ENCODE measurements at places on chromosomes 1 and 21.

DNA sequence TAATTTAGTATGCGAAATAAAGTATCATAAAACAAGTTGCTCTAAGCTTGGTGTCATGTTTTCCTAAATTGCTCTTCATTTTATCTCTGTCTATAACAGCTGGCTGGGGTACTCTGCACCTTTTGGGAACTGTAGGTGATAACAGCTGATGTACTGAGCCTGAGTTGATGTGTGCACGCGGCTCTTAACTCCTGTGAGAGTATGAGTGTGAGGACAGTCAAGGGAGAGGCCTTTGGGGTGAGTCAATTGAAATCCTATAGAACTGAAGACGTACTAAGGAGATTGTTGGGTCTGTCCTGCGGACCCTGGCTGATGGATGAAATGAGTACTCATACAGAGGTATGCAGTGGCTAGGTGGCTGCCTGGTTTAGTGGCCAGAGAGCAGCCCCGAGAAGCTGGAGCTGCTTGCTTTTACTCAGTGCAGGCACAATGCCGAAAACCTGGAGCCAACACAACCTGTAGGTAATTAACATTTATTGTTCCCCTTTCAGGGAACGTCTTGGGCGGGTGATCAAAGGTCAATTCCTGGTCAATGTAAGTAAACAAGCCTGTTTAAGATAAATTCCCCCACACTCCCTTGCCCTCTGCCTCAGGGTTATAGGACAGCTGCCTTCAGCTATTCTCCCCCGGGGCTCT lies 188.5 kb downstream of the PRDM2 start:
- no peak for DNase-seq

- DNase-seq: no peak
Measured at GRCh38 chr1:205279986-205280385, 41.6 kb downstream of the NUAK2 start.

DNA sequence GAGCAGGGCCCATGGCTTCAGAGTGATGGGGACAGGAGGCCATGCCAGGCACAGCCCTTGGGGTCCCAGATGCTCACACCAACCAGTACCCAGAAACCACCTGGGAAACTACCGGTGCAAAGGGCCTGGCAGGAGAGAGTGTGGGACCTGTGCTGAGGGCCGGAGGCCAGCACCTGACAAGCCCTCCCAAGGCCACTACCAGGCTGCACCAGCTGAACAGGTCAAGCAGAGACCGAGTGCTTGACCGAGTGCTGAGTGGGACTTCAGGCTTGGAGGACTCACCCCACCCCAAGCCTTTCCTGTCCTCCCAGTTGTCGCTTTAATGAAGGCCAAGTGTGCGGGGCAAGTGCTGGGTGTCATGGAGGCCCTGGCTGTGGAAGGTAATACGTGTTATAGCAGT lies 36.5 kb downstream of the SNAP47 start:
- DNase-seq: no peak

- DNase-seq: no peak
Measured at GRCh38 chr1:93813076-93813475, 65.9 kb downstream of the DNTTIP2 start.

GRCh38 chr1:159930216-159930615 lies 4.9 kb upstream of the TAGLN2 start:
- no peak for DNase-seq

DNA sequence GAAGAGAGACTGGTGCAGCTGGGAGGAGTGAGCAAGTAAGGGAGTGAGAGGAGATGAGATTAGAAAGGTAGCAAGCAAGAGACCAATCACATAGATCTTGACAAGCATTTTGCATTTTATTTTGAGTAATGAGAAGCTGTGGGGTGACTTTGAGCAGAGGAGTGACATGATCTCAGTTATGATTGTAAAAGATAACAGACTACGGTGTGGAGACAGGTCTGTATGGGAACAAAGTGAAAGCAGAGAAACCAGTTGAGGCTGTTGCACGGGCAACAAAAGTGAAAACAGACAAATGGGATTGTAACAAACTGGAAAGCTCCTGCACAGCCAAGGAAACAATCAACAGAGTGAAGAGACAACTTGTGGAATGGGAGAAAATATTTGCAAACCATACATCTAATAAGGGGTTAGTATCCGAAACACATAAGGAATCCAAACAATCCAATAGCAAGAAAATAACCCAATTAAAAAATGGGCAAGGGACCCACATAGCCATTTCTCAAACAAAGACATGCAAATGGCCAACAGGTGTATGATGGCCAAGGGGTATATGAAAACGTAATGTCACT lies 68.4 kb downstream of the SNRPE start:
- no peak for DNase-seq

- DNase-seq: no peak
Measured at GRCh38 chr1:202367271-202367670, 18.8 kb downstream of the PPP1R12B start.

GRCh38 chr1:198234520-198235251 lies 77.9 kb downstream of the NEK7 start:
- no peak for DNase-seq

DNA sequence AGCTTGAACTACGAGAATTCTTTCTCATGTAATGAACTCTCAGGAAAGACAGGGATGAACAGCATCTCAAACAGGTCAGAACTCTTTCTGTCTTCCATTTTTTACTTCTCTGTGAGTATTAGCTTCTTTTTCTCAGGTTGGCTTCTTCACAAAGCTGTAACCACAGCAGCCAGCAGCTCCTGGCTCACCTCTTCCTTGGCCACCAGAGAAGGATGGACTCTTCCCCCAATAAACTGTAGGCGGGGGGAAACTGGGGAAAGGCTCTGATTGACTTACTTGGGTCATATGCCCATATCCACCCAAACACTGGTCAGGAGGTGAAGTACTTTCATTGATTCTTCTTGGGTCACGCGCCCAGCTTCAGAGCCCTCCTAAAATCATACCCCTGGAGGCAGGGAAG lies 14.4 kb upstream of the ENAH start:
- no peak for DNase-seq

GRCh38 chr1:36349241-36349671 lies 25.8 kb upstream of the EVA1B start:
- DNase-seq: no peak

GRCh38 chr1:50774759-50775351 lies 185.2 kb downstream of the FAF1 start:
- DNase-seq: no peak

DNA sequence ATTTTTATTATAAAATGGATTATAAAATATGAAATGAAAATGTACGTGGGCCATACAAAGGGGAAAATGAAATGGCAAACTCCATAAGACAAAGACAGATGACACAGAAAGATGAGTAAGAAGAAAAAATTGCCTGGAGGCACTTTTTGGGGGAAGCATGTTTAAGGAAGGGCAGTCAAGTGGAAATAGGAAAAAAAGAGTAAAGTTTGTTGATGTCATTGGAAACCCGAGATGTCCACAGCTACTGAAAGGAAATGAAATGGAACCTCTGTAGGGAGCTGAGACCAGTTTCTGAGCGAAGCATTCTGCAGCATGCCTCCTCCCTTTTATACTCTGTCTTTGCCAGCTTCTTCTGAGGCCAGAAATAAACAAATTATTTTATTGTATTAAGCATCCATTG lies 203.4 kb upstream of the UBE2U start:
- DNase-seq: no peak

DNA sequence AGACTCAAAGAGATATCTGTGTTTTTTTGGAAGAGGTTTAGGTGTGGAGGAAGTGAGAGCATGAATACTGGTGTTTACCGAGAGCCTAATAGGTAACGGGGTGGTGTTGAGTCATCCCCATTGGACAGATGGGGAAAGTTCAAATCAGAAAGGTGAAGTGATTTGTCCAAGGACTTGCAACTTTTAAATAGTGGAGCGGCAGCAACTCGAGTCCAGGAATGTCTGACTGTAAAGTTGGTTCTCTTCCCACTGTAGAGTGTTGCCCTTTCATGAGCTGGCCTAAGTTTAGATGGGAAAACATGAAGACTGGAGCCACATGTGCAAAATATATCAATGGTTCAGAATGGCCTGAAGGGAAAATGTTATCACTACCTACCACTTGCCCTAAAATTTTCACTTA lies 125.7 kb downstream of the LYPLAL1 start:
- DNase-seq: no peak

DNA sequence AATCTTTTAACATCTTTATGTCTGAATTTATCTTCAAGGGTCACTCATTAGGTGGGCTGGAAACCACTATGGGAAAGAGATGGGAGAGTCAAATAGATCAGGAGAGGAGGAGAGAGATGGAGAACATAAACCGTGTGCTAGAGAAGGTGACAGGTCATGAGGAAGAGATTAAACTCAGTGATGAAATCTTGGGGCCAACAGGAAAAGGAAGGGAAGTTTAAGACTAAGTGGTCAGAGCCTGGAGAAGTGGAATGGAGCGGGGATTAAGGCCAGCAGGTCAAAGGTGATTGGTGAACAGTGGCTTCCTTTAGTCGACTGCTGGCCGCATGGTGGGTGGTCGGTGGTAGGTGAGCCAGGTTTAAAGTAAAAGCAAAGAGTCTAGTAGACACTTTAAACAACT lies 169.3 kb upstream of the IVNS1ABP start:
- DNase-seq: no peak

- no peak for DNase-seq
Measured at GRCh38 chr1:167185974-167186657, 34.6 kb upstream of the POU2F1 start.

DNA sequence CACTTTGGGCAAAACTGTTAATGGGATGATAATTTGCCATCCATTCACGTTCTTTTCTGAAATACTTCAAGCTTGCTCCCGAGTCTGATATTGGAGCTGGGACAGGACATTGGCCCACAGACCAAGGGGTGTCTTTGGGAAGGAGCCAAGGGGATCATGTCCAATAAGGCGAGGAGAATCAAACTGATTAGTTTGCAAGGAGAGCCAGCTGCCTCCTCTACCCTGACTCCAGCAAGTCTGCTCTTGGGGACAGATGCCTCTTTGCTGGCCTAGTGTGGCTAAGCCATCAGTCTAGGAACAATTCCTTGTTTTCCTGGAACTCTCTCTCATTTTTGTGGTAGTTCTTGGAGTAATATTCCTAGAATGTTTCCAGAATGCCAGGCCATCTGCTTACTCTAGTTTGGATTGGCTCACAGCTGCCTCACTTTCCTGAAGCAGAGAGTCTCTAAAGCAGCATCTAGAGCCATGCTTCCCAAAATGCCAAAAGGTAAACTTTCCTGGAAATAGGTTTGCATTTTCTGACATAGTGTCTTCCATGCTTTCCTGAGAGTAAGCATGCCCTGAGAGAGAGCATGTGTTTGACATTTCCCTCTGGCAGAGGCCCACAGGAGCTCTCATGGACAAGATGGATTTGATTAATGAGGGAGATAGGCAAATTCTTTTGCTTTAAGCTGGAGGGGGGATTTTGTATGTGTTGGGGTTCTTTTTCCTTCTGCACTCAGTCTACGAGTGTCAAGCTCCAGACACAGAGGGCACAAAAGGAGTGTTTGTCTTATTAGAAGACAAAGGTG lies 145.6 kb downstream of the GDAP2 start:
- DNase-seq: no peak

DNA sequence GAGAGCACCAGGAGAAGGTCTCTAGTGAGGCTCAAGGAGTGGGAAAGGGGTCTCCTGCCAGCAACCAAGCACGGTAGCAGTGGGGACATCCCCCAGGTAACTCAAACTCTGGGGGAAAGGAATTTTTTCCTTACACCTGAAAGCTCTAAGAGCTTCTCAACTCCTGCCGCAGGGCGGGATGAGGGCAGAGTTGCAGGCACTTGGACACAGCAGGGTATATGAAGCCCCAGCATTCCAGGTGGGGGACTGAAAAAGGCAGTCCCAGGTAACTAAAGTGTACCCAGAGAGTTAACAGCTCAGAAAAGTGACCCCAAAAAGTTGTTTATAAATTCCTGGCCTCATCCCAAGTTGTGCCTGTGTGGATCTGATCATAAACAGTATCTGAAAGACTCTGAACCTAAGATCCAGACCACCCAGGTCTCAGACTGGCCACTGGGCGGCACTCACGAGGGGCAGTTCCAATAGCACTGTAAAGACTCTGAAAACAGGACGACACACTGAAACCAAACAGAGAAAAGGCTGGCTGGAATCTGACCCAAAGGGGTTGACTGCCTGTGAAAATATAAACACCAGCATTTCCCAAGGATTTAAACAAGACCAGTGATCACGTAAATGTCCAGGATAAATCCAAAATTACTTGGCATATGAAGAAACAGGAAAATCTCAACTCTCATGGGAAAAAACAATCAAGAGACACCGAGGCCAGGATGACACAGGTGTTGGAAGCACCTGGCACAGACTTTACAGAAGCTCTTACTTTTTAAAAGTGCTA lies 47.5 kb downstream of the HSF2BP start:
- no peak for DNase-seq

DNA sequence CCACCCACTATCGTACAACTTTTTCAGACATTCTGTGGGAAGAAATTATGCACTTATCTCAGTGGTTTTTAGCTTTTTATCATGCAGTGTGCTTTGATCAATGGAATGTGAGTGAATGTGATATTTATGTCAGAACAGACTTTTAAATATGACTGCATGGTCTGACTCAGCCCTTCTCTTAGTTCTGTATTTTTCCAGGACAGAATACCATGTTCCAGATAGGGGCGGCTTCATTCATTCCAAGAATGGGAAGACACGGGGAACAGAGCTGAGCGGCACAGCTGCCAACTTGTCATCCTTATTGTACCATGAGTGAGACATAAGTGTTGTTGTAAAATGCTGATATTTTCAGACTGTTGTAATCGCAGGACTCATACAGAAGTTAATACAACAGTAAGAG lies 214.6 kb upstream of the NCAM2 start:
- no peak for DNase-seq

GRCh38 chr1:211258756-211259637 lies at the start of gene RCOR3:
TSS of gene RCOR3 (plus strand) at chr1:211259366. CDS start at chr1:211259561, 195 bp downstream.
- peak; percentile 90 for DNase-seq

GRCh38 chr1:13779930-13780329 lies 79.9 kb downstream of the PRDM2 start:
- no peak for DNase-seq

DNA sequence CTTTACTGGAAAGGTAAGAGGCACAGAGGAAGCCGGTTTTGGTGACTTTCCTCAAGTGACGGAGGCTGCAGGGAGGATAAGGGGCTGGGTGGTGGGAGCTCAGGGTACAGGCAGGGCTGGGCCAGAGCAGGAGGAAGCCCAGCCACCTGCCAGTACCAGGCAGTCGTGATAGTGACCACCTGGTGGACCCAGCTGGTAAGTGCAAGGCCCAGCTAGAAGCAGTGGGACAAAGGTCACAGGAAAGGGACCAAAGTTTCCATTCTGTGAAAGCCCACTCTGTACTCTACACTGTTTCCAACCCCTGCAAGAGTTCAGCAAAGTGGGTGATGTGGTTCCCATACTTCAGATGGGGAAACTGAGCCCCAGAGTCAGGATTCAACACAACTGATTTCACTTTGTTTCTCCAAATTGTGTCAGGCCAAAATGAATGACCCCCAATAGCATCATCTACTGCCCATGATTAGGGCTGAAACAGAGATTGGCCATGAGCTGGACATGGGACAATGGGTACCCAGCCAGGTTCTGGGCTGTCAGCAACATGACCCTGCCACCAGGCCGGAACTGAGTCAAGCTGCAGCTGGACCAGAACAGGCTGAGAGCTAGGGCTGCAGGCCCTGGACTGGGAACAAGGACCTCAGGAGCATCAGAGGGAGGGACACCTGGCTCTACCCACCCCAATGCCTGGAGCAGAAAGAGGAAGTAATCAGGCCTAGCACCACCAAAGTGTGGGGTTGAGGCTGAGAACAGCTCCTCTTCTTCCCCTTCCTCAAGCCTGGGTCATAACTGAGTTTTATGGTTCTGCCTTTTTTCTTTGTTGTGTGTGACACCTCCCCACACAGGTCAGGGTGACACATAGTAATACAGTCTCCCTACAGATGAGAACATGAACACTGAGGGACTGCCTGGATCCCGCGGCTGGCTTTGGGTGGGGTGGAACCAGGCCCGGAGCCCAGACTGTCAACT lies 50.2 kb downstream of the KCNN3 start:
- DNase-seq: no peak
